ENCODE measurements at places on chromosomes 3 and 15. TPM values are rescaled to one million over a fixed set of nuclear protein-coding genes. Genes with fewer than 3 reads are reported as not detected.

GRCh38 chr3:13352621-13353131 is 67.4 kb downstream of the NUP210 start:
- DNase-seq: no peak

- DNase-seq: no peak
Observed at GRCh38 chr15:99321468-99321867, 70.2 kb downstream of the LRRC28 start.

- DNase-seq: no peak
Observed at GRCh38 chr15:31151301-31152233, 50.0 kb upstream of the TRPM1 start.

DNA sequence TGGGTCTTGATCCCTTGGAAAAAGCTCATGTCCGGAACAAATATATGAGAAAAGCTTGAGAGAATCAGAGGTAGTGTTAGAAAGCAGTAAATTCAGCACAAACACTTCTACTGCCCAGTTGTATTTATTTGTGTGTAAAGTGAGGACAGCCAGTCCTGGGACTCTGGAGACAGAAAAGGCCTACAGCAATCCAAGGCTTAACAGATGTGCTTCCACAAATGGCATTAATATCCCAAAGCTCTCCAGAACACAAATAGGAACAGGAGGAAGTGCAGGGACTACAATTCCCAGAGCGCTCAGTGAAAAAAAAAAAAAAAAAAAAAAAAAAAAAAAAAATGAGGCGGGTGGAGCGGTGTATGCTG is 390 bp upstream of the AP2M1 start:
- DNase-seq: no peak

DNA sequence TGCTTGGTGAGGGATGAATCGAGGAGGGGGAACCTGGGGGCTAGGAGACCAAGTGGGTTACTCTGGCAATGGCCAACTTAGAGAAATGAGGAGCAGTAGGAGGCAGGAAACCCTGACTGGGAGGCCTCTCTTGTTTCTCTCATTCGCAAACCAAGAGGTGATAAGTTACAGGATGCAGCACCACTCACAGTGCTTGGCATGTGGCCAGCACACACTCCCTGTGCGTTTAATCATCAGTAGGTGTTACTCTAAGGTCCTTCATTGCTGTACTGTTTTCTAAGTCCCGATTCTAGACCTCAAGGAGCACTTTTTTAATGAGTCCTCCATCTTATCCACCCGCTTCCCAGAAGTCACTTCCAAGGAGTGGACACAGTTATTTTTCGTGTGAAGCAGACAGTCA is 314.1 kb upstream of the TRIM42 start:
- DNase-seq: peak; percentile 4

DNA sequence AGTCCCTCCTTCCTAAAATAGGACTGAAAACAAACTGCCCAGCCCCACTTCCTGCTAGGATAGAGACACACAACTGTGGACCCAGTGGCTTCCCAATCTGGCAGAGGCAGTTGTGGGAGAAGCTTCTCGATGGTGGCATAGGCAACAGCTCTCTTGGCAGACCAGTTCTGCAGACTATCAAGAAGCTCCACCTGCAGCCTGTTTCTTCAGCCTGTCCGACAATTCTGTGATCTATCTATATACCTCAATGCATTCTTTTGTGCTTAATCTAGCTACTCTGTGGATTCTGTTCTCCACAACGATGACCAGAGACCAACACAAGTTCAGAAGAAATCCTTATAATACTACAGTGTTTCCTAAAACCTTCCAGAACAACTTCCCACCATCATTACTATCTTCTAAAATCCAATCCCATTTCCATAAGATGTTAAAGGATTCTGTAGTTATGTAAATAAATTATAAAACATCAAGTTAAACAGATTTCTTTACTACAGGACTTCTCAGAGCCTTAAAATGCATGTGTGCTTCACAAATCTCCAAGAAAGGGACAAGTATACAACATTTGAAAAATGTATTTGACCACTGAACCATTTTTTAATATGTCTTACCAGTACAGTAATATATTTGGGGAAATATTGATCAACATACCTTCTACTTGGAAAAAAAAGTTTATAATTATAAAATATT is 57.7 kb downstream of the IGF2BP2 start:
- DNase-seq: no peak

DNA sequence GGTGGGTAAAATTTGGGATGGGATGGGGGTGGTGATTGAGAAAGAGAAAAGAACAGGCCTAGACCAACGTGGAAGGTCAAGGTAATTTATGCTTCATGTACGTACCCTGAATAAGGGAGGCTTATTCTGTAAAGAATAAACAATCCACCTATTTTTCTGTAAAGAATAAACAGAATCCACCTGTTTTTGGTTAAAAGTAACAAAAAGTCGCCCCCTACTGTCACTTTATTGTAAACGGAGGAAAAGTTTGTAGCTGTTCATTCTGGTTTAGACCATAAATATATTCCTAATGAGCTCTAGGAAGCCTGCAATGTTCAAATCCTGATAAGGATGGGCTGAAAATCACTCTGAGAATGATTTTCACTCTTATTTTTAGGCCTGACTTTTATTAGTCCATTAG is 23.5 kb upstream of the SQOR start:
- DNase-seq: peak; percentile 33

- DNase-seq: no peak
Observed at GRCh38 chr3:3586843-3587646, 212.2 kb upstream of the LRRN1 start.

DNA sequence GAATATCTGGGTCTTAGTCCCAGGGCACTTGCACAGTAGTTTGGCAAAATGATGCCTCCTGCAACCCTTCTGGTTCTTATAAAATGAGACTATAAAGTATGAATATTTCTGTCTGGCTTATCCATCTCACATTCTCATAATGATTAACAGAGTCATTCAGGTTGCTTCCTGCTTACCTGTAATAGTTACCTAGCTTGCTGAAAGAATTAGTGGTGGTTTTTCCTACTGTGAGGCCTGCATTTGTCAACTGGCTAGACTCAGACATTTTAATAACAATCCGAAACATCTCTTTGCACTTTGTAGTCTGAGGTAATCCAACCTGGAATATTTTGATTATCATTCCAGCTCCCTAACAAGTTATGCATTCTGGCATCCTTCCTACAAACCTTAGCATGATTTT is 75.6 kb upstream of the POU1F1 start:
- DNase-seq: no peak

DNA sequence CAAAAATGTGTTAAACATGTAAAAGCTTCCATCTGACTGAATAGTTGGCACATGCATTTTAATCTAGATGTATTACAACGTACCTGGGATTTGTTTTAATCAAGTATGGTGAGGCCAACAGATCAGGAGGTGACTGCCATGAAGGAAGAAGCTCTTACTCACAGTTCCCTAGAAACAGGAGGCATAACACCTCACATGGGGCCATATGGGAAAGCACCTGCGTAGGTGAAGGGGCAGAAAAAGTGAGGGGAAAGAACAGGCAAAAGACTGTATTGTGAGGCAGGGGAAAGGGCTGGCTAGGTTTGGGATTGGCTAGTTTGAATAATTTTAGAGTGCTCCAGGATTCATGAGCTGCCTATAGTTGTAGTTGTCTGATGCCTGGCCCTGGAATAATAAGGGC is 9.6 kb downstream of the SQOR start:
- DNase-seq: no peak

DNA sequence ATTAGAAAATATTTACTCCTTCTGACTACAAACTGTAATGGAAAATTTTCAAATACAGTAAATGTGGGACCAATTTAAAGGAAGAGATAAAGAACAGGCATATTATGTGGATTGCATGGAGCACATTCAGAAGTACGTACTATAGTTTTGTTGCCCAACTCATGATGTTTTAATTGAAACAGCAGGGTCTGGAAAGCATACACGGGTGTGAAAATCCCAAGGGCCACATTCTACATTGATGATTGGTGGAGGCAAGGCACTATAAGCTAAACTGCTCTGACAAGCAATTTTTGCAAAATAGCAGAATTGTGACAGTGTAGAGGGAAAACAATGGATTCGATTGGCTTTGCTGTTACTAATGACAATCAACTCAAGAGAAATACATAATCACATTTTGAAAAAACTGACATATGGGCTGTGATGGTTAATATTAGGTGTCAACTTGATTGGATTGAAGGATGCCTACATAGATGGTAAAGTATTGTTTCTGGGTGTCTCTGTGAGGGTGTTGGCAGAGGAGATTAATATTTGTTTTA is 458.6 kb downstream of the PYDC2 start:
- DNase-seq: no peak

Gene CHST2
- 2.5 TPM for total RNA-seq

Gene FAM107A
- total RNA-seq: 10.7 TPM

Gene CFAP100
- total RNA-seq: not detected

Data from endothelial cell of umbilical vein (primary cell).